ENCODE measurements at places on chromosomes 12 and 14. TPM values are rescaled to one million over a fixed set of nuclear protein-coding genes. Genes with fewer than 3 reads are reported as not detected.

DNA sequence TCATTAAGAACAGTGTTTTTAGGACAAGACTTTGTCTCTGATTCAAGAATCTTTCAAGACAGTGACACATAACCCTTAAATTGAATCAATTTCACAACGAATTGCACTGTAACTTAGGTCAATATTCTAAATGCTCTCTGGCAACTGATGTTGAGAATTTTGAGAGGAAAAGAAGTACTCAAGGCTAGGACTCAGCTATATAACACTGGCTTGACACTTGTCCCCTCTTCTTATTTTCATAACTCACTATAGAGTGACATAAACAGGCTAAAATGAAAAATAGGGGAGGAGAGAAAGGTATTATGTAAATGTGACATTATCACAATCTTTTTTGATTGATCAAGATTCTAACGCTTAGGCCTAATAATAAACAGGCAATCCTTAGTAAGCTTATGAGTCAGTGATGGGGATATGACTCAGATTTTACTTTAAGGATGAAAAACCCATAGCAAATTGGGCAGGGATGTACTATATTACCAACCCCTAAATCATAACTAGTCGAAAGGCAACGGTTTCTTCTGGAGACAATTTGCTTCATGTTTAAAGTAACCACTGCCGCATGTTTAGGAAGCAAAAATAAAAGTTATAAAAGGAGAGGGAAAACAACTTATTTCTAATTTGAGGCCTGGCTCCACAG lies 10.9 kb downstream of the BTG1 start:
- no peak for DNase-seq

GRCh38 chr14:69818758-69819191 lies 21.7 kb upstream of the SLC10A1 start:
- no peak for DNase-seq

- DNase-seq: no peak
Measured at GRCh38 chr12:120136093-120136770, 19.7 kb upstream of the RAB35 start.

- DNase-seq: no peak
Measured at GRCh38 chr12:121614872-121615467, 11.4 kb upstream of the ORAI1 start.

- no peak for DNase-seq
Measured at GRCh38 chr14:53879022-53879686, 77.5 kb downstream of the BMP4 start.

- no peak for DNase-seq
Measured at GRCh38 chr12:105167346-105167745, 59.8 kb downstream of the WASHC4 start.

Gene FSCB
- total RNA-seq: not detected

DNA sequence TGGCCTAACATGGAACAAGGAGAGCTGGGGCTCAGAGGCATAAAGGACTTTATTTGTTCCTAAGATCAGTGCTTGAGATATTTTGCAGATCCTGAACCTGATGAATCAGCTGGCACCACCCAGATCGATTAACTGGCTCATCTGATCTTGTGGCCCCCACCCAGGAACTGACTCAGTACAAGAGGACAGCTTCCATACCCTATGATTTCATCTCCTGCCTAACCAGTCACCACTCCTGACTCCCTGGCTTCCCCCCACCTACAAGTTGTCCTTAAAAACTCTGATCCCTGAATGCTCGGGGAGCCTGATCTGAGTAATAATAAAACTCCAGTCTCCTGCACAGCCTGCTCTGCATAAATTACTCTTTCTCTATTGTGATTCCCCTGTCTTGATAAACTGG lies 5.1 kb downstream of the C12orf56 start:
- no peak for DNase-seq

DNA sequence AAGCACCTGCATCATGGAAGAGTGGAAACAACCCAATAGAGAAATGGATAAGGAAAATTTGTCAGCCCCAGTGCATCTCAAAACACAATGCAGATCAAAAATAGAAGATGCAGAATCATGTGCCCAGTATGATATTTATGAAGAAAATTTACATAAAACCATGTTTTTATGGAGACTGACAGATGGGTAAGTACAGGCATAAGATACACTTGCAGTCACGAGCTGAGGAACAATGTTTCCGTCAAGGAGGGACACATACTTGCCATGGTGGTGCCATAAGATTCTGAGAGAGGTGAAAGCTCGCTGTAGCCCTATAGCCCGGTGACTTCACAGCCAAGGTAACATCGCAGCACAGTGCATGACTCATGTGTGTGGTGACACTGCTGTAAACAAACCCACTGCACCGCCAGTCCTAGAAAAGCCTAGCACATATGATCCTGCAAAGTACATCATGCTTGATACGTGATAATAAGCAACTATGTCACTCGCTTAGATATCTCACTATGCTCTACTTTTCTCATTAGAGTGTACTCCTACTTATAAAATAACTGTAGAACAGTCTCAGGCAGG lies 112.6 kb downstream of the RIMBP2 start:
- DNase-seq: no peak

DNA sequence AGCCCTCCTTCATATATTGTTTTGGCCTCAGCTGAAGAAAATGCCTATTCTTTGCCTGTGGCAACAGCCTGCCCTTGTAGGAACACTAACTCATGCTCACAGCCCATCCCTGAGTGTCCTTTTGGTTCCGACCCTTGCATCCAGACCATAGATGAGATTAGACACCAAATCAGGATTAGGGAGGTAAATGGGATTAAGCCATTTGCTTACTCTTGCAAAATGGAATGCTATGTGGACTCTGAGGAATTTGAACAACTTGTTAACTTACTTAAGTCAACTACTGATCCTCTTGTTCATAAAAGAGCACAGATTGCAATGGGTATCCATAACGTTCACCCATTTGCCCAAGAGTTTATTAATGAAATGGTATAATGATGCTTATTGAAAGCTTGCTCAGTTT lies 27.3 kb downstream of the TSHR start:
- no peak for DNase-seq

DNA sequence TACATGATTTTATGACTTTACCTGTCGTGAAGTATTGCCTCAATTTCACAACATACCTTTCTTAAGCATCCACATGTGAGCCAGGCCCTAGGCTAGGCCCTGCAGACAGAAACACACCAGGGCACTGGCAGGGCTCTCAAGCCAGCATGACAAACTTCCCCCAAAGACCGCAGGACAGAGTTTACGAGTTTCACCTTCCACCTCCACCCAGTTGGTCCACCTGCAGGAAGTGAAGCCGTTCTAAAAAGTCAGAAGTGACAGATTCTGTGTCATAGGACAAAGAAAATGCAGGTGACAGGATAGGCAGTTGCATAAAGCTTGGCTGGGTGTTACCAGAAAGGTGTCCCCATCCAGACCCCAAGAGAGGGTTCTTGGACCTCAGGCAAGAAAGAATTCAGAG lies 382.3 kb downstream of the PCNX1 start:
- DNase-seq: no peak

Gene DHH
- total RNA-seq: 0.56 TPM

Gene EFS
- 6.3 TPM for total RNA-seq

DNA sequence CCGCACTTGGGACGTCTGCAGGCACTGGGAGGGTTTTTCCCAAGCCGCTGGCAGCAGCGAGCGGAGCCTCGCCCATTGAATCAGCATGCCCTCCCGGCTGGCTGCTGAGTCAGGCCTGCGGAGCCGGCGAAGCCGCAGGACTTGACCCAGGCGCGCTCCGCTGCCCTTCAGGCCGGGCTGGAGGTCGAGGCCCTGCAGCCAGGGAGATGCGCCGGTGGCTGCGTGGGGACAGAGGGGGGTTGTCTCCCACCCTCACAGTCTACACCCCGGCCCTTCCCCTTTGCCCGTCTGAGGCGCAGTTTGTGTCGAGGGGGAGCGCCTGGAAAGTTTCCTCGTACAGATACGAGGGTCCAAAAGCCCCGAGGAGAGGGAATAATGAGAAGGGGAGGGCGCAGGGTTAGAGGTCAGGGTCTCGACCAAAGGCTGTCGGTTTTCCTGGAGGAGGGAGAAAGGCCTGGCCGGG lies 759 bp upstream of the KLC1 start:
- peak; percentile 86 for DNase-seq

DNA sequence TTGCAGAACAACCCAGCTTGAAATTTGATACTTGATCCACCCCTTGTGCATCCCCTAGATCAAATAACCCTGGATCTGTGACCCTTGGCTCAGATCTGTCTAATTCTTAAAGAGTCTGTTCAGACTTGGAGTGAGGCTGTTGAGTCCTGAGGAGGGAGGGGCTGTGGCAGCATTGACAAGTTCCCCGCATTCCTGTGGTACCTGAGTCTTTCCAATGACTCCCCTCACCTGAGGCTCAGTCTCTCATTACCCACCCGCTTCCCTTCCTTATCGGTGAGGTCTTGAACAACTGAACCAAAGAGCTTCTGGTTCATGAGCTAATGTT lies 16.1 kb upstream of the HDAC7 start:
- no peak for DNase-seq

DNA sequence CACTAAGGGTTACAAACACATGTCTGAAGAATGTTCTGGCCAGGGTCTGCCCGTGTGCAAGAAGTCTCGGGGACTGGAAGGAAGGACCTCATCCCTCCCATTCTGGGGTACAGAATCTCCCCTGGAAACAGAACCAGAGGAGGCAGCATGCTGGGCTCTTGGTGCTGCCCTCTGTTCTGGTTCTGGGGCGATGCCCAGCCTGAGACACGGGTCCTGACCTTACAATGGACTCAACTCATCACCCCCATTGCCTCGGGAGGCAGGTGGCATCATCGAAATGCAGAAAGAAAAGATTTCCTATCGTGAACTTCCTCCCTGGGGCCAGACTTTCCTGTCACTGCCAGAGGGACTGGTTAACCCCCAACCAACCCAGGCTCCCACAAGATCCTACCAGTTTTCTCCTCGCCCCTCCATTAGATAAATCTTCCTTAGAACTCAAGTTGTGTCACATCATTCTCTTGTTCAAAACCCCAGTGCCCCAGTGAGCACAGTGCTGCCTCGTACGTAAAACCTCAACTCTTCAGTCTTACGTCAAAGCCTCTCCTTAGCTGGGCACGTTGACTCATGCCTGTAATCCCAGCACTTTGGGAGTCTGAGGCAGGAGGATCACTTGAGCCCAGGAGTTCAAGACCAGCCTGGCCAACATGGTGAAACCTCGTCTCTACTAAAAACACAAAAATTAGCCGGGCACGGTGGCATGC lies 52.1 kb downstream of the PSMA6 start:
- no peak for DNase-seq

- DNase-seq: no peak
Measured at GRCh38 chr14:30085943-30086342, 158.3 kb upstream of the PRKD1 start.

DNA sequence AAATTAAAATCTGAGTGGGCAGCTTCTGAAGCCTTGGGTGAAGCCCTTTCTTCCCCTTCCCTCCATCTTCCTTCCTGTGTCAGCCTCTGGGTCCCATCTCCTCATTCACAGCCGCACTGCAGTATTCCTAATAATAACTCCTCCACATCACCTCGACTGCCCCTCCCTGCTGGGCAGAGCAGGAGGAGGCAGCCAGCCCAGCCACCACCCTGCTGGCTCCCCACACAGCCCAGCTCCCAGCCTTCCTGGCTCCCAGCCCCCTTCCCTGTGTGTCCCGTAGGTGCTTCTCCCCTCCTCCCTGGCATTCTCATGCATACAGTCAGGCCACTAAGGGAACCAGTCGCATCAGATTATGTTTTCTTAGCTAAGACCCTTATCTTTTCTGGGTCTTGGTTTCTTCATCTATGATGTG lies 3.7 kb downstream of the IFFO1 start:
- DNase-seq: no peak

DNA sequence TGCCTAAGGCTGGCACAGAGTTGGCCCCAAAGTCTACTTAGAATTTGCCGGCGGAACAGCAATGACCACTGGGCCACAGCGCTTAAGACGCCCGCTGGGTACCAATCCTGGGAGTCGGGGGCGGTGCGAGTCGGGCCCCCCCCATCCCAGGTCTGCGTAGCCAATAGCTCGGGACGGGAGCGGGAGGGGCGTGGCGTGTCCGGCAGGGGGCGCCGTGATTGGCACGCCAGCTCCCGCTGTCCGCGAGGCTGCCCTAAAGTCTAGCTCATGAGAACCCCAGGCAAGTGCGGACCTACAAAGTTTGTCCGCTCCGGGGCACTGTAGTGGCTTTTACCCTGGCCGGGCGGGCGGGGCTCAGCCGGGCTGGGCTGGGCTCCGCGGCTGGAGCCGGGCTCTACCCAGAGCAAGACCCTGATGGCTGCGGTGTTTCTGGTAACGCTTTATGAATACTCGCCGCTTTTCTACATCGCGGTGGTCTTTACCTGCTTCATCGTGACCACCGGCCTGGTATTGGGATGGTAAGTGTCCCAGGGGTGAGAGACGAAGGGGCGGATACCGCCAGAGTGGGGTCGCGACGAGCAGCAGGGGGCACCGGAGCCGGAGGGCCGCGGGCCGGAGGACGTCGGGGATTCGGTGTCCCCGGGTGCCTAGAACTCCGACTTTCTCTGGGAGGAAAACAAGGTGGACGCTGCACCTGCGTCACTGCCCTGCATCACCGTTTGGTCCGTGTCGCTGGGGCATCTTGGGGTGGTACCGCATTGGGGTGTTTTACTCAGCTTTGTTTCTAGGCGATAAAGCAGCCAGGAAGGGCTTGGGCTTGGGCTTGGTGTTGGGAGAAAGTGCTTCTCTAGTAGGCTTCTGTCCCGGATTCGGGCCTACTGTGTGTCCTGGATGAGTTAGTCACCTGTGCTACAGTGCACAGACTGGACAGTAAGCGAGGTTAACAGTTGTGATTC lies at the start of gene CGRRF1:
Gene CGRRF1, plus strand, starts transcription at position 361 of the 956 bp plus-strand sequence. Its CDS starts 54 bp downstream, at position 415.
- peak; percentile 98 for DNase-seq

GRCh38 chr12:14567351-14568162 lies at the start of gene PLBD1:
Gene PLBD1, minus strand, starts transcription at chr12:14567883. Its CDS starts 187 bp downstream, at chr12:14567696.
- peak; percentile 76 for DNase-seq

DNA sequence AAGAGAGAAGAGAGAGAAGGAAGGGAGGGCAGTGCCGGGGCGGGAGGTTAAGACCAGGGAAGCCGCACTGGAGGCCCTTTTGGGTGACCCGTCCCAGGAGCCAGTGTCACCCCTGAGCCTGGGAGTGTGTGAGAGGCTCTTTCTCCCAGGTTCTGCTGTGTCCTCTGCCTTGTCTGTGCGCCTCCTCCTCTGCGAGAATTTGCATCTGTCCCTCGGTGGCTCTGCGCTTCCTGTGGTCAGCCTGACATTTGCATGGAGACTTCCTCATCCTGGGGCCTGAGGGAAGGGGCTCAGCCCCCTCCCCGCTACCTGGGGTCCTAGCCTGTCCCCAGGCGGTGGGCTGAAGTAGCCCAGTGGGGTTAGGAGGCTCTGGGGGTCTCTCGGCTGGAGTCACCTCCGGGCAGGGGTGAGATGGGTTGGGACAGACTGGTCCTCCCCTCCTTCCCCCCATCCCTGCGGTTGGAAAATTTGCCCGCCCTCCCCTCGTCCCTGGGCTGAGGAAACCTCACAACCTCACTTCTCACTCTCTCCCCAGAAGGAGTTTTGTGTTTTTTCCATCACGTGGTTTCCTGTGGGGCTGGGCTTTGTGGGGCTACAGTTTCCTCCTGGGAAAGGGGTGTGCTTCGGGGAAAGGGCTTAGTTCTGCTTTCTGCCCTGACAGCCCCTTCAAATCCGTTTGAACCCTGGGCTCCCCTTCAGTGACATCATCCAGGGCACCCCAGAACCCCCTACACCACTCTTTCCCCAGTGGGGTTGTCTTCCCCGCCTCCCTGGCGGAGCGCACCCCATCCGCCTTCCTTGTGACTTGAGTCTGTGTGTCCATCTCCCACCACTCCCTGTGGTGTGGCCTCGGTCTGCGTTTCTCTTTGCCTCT lies 2.5 kb downstream of the PTPN6 start:
- no peak for DNase-seq
